ENCODE measurements at places on chromosomes 12 and 14. TPM values are rescaled to one million over a fixed set of nuclear protein-coding genes. Genes with fewer than 3 reads are reported as not detected.

DNA sequence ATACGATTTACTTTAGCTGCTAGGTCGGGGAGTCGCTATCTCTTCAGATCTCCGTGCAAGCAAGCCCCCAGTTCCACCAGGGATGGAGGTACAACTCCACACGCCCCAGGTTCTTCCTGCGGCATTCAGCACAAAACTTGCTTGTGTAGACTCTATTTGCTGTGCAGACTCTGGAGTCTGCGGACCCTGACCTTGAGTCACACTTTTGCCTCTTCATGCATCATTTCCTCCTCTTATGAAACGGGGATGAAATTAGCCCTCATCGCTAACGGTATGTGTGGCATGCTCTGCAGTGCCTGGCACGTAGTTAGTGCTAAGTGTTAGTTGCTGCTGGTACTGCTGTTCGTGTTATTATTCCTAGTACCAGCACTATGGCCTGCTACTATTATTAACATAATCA is 84.4 kb downstream of the TMEM132D start:
- no peak for DNase-seq

DNA sequence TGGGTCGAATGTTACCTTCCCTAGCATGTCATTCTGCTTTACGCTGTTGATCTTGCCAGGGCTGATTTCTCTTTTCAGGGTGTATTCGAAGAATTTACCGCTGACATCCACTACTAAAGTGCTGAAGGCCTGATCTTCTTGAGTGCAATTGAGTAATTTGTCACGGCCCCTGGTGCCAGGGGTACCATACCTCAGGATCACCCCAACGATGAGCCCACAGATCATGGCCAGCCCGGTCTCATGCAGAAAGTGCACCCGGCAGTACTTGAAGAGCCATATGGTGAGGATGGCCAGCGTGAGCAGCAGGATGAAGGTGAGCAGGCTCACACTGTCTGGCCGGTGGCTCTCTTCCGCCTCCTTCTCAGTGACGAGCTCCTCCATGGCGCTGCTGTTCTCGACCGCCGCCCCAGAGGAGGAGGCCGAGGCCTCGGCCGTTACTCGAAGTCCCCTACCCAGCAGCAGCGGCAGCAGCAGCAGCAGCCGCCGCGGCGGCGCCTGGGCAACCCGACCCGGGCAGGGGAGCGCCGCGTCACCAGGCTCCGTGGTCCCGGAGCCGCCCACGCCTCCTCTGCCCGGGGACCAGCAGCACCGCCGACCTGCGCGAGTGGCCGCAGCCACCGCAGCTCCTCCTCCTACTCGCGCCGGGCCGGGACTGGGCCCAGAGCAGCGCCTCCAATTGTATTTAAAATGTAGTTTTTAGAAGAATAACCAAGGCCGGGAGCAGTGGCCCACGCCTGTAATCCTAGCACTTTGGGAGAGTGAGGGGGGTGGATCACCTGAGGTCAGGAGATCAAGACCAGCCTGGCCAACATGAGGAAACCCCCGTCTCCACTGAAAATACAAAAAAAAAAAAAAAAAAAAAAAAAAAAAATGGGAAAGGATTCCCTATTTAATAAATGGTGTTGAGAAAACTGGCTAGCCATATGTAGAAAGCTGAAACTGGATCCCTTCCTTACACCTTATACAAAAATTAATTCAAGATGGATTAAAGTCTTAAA is 58.5 kb upstream of the TMPO start:
- DNase-seq = no peak

- DNase-seq = no peak
Observed at GRCh38 chr12:49358483-49359141, 8.7 kb upstream of the SPATS2 start.

DNA sequence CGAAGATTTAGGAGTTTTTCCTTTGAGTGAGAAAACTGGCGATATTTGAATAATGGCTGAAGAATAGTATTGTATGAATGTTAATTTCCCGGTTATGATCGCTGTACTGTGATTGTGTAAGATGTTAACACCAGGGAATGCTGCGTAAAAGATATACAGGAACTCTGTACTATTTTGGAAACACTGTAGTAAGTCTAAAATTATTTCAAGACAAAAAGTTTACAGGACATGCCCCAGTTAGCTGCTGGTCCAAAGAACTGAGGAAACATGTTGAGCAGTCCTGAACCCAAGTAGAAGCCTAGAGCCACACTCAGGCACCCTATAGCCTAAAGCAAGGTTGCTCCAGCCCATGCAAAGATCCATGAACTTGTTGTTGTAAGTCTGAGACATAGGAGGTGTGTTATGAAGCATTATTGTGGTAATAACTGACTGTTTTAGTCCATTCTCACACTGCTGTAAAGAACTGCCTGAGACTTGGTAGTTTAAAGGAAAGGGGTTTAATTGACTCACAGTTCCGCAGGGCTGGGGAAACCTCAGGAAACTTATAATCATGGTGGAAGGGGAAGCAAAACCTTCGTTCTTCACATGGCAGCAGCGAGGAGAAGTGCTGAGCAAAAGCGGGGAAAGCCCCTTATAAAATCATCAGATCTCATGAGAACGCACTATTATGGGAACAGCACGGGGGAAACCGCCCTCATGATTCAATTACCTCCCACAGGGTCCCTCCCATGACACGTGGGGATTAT is 99.8 kb upstream of the RESF1 start:
- no peak for DNase-seq

- no peak for DNase-seq
Observed at GRCh38 chr14:66440801-66441200, 45.4 kb upstream of the CCDC196 start.

DNA sequence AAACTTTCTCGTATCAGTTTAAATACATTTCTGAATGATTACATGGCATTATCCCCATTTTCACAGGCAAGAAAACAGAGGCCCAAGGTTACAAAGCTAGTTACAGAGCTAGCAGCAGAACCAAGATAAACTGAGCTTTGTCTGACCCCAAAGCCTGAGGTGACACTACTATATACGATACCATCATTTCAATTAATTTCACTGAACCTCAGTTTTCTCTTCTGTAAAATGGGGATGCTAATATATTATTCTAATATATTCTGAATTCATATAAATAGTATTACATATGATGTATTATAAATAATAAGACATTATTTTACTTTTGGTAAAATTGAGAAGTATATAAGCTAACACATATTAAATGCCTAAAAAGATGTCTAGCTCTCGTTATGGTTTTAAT is 143.3 kb downstream of the NRXN3 start:
- no peak for DNase-seq

DNA sequence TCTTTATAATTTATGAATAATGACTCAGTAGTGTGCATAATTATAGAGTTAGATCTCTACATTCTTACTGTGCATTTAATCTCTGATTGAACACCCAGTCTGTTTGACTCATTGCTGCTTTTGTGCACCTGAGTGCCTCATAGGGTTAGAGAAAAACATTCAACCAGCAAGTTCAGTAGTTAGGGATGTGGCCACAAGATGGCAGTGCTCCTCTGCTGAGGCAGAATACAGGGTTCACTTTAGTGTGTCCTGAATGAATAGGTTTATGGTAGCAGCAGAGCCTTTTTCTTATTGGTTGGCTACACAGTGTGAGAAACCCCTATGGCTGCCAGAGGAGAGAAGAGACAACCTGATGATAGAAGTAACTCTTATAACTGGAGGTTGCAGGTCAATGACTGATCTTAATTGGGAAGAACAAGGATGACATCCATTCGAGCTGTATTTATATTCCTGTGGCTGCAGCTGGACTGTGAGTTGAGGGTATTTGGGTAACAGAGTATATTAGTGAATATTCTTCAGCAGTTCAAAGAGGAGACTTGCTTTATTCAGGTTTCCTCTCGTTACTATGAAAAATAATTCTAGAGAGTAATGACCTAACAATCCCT is 194.9 kb upstream of the OR4E1 start:
- DNase-seq = no peak

GRCh38 chr12:122139266-122139665 is 34.8 kb downstream of the IL31 start:
- DNase-seq = no peak

DNA sequence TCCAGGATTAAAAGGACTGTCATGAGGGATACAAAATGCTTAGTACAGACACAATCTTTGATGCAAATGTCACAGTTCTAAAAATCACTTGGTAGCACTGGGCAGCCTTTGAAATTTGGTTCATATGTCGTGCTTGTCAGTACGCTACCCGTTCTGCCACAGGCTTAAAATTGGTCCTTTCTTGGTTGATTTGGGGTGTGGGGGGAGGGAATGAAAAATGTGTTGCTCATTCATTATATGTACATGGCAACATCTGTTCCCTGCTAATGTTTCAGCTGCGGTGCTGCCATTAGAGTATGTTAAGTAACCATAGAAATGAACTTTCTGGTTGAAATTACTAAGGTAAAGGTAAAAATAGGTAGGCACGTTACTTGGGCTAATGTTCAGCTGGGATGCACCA is 155.4 kb upstream of the ARHGAP5 start:
- DNase-seq = no peak

- no peak for DNase-seq
Observed at GRCh38 chr14:103130965-103131364, 7.7 kb downstream of the TNFAIP2 start.

- DNase-seq = no peak
Observed at GRCh38 chr12:109611223-109611622, 37.6 kb downstream of the MVK start.

- DNase-seq = peak; percentile 97
Observed at GRCh38 chr14:24241829-24242443, 487 bp downstream of the TINF2 start.

- no peak for DNase-seq
Observed at GRCh38 chr12:59973515-59973914, 377.7 kb downstream of the SLC16A7 start.

- DNase-seq = no peak
Observed at GRCh38 chr12:54525383-54525782, 24.0 kb upstream of the PDE1B start.

GRCh38 chr12:75812271-75813018 is 219.1 kb downstream of the PHLDA1 start:
- DNase-seq = no peak

GRCh38 chr14:105432657-105433056 is 13.0 kb downstream of the MTA1 start:
- no peak for DNase-seq

DNA sequence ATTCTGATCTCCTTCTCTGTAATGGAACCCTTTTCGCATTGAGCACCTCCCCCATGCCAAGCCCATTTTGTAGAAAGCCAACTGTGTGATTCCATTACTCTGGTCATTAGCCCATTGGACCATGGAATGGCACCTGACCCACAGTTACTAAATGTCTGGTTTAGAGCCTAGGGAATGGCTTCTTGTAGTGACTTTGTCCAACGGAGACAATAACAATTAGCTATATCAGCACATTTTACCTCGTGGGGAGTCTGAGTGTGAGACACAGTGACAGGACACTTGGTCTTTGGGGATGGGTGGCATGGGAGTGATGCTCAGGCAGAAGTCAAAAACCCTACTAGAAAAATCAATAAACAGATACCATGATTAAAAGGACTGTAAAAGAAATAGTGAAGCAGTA is 10.4 kb downstream of the SLC10A1 start:
- DNase-seq = no peak

The LRRC10 gene
- total RNA-seq = not detected

The RDH16 gene
- 0.10 TPM for total RNA-seq

The PRR4 gene
- 3.9 TPM for total RNA-seq

The PIWIL1 gene
- not detected for total RNA-seq

The ASIC1 gene
- total RNA-seq = 3.9 TPM

The CD69 gene
- not detected for total RNA-seq

The GLRX5 gene
- total RNA-seq = 33.4 TPM

The KRT73 gene
- total RNA-seq = not detected

The ORAI1 gene
- 6.0 TPM for total RNA-seq

Data from chondrocyte (in vitro differentiated cells).